ENCODE measurements at places on chromosomes 12 and 14.

GRCh38 chr12:43057566-43057965 is 468.0 kb upstream of the PRICKLE1 start:
- DNase-seq = no peak

- DNase-seq = no peak
These were observed 272.9 kb downstream of the ADGRD1 start for GRCh38 chr12:131226345-131227265.

GRCh38 chr14:100291305-100292075 is 14.8 kb downstream of the SLC25A29 start:
- no peak for DNase-seq

DNA sequence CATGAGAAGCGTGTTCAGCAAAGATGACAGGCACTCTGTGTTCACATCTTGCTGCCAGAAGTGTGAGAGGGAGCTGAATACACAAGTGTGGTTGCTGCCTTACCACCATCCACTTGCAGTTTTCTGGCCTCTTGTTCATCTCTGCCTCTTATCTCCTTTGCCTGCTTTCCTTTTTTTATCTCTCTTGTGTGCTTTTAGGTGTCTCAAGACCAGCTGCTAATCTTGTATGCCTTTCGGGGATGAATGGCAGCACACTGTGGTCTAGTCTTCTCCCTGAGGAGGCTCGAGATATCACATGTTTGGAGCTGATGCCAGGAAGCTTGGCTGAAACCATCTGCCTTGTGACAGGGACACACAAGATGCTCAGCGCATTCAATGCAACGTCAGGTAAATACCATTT is 17.2 kb downstream of the FAM234B start:
- peak; percentile 26 for DNase-seq

DNA sequence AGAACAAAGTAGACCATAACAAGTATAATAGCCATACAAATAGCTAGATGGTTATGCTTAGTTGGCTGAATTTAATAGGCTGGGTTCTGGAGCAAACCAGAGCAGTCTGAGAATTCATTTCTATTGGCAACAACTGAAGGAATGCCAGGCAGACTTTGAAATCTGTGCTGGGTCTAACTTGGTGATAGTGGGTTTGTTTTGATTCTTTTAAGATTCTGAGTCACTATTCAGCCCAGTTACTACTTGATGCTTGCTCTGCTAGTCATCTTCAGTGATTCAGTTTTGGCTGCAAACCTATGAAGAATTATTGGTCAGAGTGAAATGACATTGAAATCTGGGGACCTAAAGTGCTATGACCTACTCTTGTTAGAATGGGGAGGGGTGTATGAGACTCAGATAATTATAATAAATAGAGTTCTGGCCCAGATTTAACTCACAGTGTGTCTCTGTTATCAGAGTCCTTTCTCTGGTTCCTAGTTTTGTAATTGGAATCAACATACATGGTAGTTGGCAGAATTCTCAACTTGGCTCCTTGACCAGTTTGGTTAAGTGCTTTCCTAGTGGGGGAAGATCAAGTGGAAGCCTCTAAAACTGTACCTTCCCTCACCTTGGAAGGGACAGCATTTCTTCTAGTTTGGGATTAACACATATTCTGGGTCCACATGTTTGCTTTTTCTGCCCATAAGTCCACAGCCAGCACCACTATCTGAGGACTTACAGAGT is 43.5 kb downstream of the MNAT1 start:
- no peak for DNase-seq

- no peak for DNase-seq
These were observed 8.9 kb upstream of the AACS start for GRCh38 chr12:125056306-125056705.
